Activated CD4-positive, alpha-beta T cell treated with anti-CD3 and anti-CD28 coated beads, Interleukin-2, amount 10 ng/mL, durations not matched to agents 24 days and 14 days (primary cell): ENCODE measurements at places on chromosomes 3 and 15.
A peak's percentile ranks its signal among the peaks of the same experiment; 100 is the strongest.

DNA sequence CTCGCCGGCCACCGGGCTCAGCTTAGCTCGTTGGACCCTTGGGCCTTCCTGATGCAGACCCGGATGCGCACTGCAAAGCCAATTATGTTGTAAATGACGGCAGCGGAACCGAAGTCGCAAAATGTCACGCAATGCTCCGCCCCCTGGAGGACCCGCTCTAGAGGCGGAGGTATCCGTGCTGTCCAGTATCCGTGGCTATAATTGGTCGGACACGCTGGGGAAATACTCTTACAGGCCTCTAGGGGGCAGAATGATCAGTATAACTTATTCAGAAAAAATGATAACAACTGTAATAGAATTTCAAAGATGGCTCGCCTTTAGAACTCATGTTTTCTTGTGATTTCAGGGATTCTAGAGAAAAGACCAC is at the start of gene PRR23B:
PRR23B (minus strand) TSS at position 59 of the 367 bp plus-strand sequence. CDS start 265 bp downstream, outside the sequence.
- H3K36me3 ChIP-seq = no peaks in the 10 kb centered on the region
- H3K4me1 ChIP-seq = no peaks in the 10 kb centered on the region
- DNase-seq = no peak
- no peaks in the 10 kb centered on the region for H3K27me3 ChIP-seq
- no peak within 1 kb of the TSS for H3K27ac ChIP-seq

GRCh38 chr3:194843556-194843955 is 157.9 kb downstream of the FAM43A start:
- no peak for DNase-seq
- H3K27me3 ChIP-seq = no peaks in the 10 kb centered on the region
- H3K4me3 ChIP-seq = no peak overlapping the region
- no peaks in the 10 kb centered on the region for H3K36me3 ChIP-seq

- peaks cover 7% of the 10 kb centered on the region for H3K27me3 ChIP-seq
- peaks cover 20% of the 10 kb centered on the region for H3K4me1 ChIP-seq
- DNase-seq = peak; percentile 94
- peak overlapping the region; percentile 87 for H3K27ac ChIP-seq
Observed at GRCh38 chr15:56886932-56887781, 31.3 kb upstream of the TCF12 start.

DNA sequence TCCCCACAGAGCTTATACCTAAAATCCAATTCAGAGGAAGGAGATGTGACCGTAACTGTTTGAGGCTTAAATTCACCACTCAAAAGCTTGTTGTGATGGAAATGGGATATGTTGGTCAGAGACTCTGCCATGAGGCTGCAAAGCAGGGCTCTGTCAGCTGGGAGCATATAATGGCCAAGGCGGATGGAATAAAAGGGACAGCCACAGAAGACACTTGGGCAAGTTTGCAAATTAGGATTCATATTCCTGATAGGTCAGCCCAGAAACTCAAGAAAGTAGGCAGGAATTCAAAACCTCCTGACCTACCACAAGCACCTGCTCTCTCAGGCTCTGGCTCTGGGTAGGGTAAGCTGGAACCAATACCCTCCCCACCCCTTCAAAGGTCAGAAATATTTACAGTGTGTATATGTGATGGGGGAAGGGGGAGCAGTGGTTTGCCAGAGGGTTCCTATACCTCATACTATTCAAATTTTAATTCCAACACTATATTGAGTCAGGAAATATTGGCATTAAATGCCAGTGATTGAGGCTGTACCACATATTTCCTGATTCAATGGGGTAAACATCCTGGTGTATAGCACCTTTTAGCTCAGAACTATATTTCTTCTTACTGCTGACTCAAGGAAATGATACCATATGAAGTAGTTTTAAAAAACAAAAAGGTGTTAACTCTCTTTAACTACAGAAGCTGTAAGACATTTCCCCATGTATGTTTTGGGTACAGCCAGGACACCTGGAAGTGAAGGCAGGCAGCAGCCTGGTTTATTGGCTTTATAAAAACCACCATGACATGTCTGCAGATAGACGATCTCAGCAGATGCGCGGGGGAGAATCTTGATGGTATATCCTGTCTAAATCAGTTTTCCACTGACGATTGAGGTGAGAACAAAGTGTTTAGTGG is 19.2 kb downstream of the FYCO1 start:
- H3K4me1 ChIP-seq = peaks cover 88% of the 10 kb centered on the region
- no peaks in the 10 kb centered on the region for H3K27me3 ChIP-seq
- peak overlapping the region; percentile 57 for H3K4me3 ChIP-seq
- peaks cover 79% of the 10 kb centered on the region for H3K36me3 ChIP-seq

GRCh38 chr3:114453361-114453780 is 159.5 kb downstream of the TIGIT start:
- H3K27ac ChIP-seq = no peak overlapping the region
- no peaks in the 10 kb centered on the region for H3K36me3 ChIP-seq
- H3K4me1 ChIP-seq = peaks cover 2% of the 10 kb centered on the region
- peaks cover 12% of the 10 kb centered on the region for H3K27me3 ChIP-seq
- DNase-seq = no peak

DNA sequence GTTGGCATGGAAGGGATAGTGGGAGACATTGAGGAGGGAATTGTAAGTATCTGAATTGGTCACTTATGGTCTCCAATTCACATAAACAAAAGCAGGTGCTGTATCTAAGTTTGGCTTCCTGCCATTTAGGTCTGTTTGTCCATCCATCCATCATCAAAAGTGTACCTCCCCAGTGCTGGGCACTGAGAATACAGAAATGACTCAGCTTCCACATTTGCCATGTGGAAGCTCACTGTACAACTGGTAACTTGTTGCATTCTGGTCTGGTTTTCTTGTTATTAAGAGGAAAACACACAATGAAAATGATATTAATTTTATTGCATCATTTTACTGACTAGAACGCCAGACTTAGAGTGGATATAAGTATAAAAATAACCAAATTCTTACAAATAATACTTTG is 30.9 kb upstream of the MUC13 start:
- DNase-seq = no peak
- no peak overlapping the region for H3K27ac ChIP-seq
- peaks cover 13% of the 10 kb centered on the region for H3K36me3 ChIP-seq
- H3K4me1 ChIP-seq = peaks cover 3% of the 10 kb centered on the region
- no peak overlapping the region for H3K4me3 ChIP-seq
- peaks cover 5% of the 10 kb centered on the region for H3K27me3 ChIP-seq

DNA sequence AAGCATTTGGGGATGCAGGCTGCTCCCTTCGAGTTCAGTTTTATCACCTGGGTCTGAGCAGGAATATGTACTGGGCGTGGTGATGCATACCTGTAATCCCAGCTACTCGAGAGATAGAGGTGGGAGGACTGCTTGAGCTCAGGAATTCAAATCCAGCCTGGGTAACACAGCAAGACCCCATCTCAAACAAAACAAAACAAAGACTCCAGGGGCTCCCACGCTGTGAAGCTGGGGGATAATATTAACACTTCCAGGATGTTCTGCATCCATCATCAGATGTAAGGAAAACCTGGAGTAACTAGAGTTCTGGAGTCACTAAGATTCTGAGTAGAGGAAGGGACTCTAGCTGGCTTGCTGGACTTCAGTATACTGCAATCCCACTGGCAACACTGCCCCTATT is 40.6 kb downstream of the LYZL4 start:
- no peak overlapping the region for H3K27ac ChIP-seq
- no peak for DNase-seq
- no peaks in the 10 kb centered on the region for H3K4me1 ChIP-seq
- H3K36me3 ChIP-seq = no peaks in the 10 kb centered on the region
- peaks cover 7% of the 10 kb centered on the region for H3K27me3 ChIP-seq

- no peak overlapping the region for H3K27ac ChIP-seq
- no peak for DNase-seq
- H3K36me3 ChIP-seq = peaks cover 14% of the 10 kb centered on the region
- no peak overlapping the region for H3K4me3 ChIP-seq
Observed at GRCh38 chr3:120693439-120694171, 11.6 kb upstream of the HGD start.

GRCh38 chr3:82461049-82461889 is 699.8 kb upstream of the GBE1 start:
- H3K4me1 ChIP-seq = no peaks in the 10 kb centered on the region
- no peaks in the 10 kb centered on the region for H3K36me3 ChIP-seq
- H3K27me3 ChIP-seq = no peaks in the 10 kb centered on the region
- H3K4me3 ChIP-seq = no peak overlapping the region
